ENCODE measurements at places on chromosomes 12 and 14. TPM values are rescaled to one million over a fixed set of nuclear protein-coding genes. Genes with fewer than 3 reads are reported as not detected.

Gene RND1
- 26.1 TPM for total RNA-seq

Gene SDR9C7
- 0.23 TPM for total RNA-seq

Gene HOXC9
- not detected for total RNA-seq

Gene LRRC43
- total RNA-seq, result 6.5 TPM

Gene DAO
- total RNA-seq, result not detected

Gene ADAM21
- total RNA-seq, result 0.69 TPM

Gene FOXG1
- 19.8 TPM for total RNA-seq

Gene OR6S1
- not detected for total RNA-seq

Gene TMEM233
- 0.46 TPM for total RNA-seq

Gene EFS
- 9.7 TPM for total RNA-seq

Gene RAPGEF3
- total RNA-seq, result 16.6 TPM

Gene NFATC4
- 5.5 TPM for total RNA-seq

Gene RBM19
- 21.9 TPM for total RNA-seq

Gene CLEC4D
- total RNA-seq, result not detected

Gene OASL
- total RNA-seq, result 0.46 TPM

Gene MNAT1
- 93.0 TPM for total RNA-seq

Gene LTBR
- 4.4 TPM for total RNA-seq

Gene OR6C74
- total RNA-seq, result not detected

Gene PLEKHD1
- total RNA-seq, result 0.23 TPM

Gene ASCL1
- total RNA-seq, result 14.5 TPM

Gene B4GALNT3
- 3.0 TPM for total RNA-seq

Gene IGF1
- 12.0 TPM for total RNA-seq

Gene IFNG-AS1
- not detected for total RNA-seq

Gene ZNF385A
- 3.7 TPM for total RNA-seq

Gene NID2
- 13.6 TPM for total RNA-seq

Gene CD163L1
- 4.4 TPM for total RNA-seq

Gene OAS2
- 3.2 TPM for total RNA-seq

Gene GPR84
- 0.23 TPM for total RNA-seq
